ENCODE measurements at places on chromosomes 11 and 22.

DNA sequence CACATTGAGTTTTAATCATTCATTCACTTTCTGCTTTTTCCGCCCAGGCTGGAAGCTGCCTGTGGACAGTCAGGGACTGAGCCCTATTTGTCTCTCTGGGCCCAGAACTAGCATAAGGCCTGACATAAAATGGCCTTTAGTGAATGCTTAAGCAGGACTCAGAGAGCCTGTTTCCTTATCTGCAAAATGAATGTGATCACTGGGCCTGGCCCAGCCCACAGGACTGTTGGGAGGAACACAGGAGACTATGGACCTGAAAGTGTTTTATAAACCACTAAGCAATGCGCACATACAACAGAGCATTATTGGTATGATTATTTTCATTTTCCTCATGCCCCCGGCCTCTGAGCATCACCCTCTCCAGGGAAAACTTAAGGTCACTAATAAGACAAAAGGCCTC, 3.9 kb upstream of the MYH9 start:
- DNase-seq = no peak

- no peak for DNase-seq
Measured at GRCh38 chr22:34960005-34960404, 106.0 kb upstream of the ISX start.

DNA sequence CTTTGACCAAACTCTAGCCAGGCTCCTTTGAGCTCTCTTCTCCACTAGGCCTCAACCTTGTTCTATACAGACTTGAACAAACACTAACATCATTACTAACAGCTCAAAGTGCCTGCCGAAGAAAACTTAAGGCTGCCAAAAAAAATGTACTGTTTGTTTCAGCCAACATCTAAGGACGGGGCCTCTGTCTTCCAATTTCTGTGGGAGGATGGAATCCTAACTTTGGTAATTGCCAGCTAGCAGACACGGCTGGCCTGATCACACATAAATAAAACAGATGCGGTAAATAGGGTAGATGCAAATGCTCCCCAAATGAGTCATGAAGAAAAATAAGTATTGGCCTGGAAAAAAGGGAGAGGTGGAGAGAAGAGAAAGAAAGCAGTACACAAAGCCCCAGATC, 394.3 kb downstream of the TMEM135 start:
- no peak for DNase-seq

DNA sequence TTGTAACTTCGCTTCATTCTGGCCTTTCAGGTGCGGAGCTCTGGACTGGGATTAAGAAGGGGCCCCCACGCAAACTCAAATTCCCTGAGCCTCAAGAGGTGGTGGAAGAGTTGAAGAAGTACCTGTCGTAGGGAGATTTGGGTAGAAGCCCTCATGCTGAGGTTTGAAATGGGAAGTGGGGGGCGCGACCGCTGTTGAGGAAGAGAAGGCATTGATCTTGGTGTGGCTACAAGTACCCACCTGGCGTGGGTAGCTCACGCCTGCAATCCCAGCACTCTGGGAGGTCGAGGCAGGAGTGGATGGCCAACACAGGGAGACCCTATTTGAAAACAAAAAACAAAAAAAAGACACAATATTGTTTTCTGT, 779 bp downstream of the SELENOH start:
- no peak for DNase-seq

DNA sequence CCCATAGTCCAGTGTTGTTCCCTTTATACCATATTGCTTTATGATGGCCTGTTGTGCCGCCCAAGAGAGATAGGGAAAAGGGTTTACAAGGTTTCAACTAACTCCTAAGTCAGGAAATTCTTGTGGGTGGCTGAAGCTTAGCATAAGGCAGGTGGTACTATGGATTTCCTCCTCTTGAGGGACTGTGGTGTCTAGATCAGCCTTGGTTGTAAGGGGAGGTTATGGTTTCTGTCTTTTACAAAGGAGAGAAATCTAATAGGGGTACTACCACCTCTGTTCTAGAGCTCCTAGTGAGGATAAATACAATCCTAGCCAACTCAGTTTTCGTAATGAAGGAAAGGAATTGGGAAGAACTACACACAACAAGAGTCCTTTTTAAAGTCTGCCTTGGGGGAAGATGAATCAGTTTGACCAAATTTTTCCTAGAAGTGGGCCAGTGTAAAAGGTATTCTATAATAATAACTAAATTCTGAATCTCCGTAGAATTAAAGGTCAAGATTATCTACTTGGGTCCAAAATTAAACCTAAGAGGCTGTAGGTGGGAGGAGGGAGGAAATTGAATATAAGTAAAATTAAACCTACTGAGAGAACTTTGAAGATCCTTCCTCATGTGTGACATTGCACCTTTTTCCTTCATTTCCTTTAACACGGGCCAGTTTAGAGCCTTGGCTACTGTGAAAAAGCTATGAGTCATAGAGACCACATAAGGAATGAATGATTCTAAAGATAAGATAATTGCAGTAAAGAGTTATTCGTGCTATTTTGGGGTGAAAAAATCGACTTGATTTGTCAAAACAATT, 17.2 kb downstream of the DLAT start:
- DNase-seq = no peak
